Fibroblast of lung (primary cell): ENCODE measurements at places on chromosomes 1 and 21. TPM values are rescaled to one million over a fixed set of nuclear protein-coding genes. Genes with fewer than 3 reads are reported as not detected.
A peak's percentile ranks its signal among the peaks of the same experiment; 100 is the strongest.

GRCh38 chr1:244139655-244140054, 88.6 kb downstream of the ZBTB18 start:
- no peak for DNase-seq

- no peak for DNase-seq
These were observed 201.5 kb upstream of the C1orf174 start for GRCh38 chr1:4101459-4102161.

- DNase-seq = no peak
These were observed 187.2 kb upstream of the AJAP1 start for GRCh38 chr1:4467241-4467640.

DNA sequence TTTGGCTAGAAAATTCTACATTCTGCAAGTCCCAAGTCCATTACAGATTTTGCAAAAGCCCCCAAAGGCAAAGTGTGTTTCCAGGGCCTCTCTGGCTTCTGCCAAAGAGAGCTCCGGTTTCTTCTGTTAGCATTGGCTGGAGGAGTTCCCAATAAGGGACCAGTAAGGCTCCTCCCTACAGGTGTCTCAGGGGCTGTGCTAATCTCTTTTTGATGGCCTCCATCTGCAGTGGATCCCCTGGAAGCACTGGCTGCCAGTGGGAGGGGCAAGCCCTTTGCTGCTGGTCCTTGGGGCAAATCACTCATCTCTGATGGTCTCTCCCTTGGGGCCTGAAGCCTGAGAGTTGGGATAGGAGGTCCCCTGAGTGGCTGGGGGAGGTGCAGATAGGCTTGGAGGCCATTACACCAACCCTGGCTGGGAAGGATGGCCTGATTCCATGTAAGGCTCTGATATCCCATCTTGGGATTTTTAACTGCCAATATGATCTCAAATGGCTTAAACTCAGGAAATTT, 89.1 kb upstream of the USP24 start:
- no peak for DNase-seq

DNA sequence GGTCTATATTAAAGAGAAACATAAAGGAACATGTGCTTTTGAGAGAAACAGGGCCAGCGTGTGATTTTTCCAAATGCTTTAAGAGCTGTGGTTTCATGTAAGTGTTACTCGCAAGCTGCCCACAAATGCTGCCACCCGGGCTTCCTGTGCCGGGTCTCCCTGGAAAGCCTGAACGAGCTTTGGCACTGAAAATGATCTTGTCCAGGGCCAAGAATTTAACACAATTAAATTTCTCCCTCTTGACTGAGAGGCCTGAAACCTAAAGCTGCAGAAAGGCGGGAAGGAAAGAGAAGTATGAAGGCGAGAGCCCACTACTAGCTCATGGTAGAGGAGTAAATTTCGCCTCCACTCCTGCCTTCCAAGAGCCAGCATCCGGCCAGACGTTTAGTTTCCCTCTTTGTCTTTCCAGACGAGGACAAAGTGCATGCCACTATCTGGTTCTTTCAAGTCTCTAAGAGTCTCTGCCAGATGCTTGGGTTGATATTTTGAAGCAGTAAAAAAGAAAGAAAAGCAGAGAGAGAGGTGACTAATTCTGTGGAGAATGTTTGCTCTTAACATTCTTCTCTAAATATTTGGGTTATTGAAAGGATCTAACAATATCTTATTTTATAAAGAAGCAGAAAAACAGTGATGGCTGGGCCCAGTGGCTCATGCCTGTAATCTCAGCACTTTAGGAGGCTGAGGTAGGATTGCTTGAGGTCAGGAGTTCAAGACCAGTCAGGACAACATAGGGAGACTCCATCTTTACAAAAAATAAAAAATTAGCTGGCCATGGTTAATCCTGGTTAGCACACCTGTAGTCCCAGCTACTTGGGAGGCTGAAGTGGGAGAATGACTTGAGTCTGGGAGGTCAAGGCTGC, 100.0 kb upstream of the HNRNPU start:
- peak; percentile 83 for DNase-seq

GRCh38 chr1:110585481-110585880, 20.7 kb downstream of the KCNA2 start:
- DNase-seq = no peak

DNA sequence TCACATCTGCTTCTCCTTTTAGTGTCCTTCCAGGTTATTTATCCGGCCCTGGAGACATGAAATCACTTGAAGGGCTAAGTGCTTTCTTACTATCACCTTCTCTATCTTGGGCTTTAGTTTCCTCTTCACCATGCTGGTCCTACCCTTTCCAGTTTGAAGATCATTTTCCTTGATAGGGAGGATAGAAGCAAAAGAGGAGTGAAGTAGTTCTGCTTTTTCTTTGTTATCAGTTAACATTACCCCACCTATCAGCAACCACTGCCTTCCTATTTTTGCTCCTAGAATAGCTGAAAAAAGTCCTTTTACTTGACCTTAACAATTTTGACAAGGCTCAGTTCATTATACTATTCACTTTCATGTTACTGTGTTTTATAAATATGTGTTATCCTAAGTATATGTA, 19.4 kb downstream of the RGL1 start:
- no peak for DNase-seq

- DNase-seq = no peak
These were observed 50.1 kb downstream of the ABCA4 start for GRCh38 chr1:94070865-94071264.

GRCh38 chr21:39616211-39616772, 3.6 kb downstream of the B3GALT5 start:
- no peak for DNase-seq

DNA sequence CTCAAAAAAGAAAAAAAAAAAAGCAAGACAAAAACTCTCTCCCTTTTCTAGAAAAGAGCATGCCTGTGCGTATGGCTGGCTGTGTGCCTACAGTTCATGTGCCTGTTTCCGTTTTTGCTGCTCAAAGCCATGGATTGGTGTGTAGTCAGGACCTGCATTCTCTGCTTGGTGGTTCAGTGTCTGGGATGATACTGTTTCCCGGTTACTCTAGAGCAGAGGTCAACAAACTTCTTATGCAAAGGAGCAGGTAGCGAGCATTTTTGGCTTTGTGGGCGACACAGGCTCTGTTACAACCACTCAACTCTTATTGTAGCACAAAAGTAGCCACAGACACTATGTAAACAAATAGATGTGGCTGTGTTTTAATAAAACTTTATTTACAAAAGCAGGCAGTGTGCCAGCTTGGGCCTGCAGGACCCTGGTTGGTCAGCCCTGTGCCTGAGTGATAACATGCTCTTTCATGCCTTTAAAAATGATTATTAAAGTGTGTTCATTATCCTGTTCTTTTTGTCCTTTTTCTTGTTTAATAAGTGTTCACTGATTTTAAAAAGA, 524.2 kb downstream of the KIF26B start:
- no peak for DNase-seq

GRCh38 chr1:214282630-214283242, 1.8 kb downstream of the SMYD2 start:
- no peak for DNase-seq

DNA sequence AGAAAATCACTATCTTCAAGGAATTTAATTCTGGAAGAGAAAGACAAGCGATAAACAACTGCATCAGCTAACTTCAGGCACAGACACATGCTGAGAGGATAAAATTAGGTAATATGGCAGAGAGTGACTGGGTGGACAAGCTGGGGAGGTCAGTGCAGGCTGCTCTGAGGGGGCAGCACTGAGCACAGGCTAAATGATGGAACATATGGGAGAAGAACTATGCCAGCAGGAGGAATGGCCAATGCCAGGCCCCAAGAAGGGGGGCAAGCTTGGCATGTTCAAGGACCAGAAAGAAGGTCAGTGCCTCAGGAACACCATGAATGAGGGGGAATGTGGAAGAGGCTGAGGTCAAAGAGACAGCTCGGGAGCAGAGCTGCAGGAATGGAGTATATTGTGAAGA, 190.7 kb upstream of the MAP1LC3C start:
- DNase-seq = no peak

Gene HAO2
- total RNA-seq = not detected in 2 replicates

Gene KRTAP21-2
- total RNA-seq = not detected in 2 replicates

Gene PDXK
- 46.2 and 47.4 TPM in 2 replicates for total RNA-seq

Gene CFAP107
- under 0.01 TPM in 1 of 2 replicates, not detected in the other for total RNA-seq

Gene SELENOF
- 205 and 207 TPM in 2 replicates for total RNA-seq

Gene BRDT
- total RNA-seq = not detected in 2 replicates

Gene TNNT2
- total RNA-seq = not detected in 2 replicates

Gene C1orf210
- not detected in 2 replicates for total RNA-seq

Gene KDM5B
- total RNA-seq = 65.2 and 82.2 TPM in 2 replicates
